ENCODE measurements at places on chromosomes 11 and 22.

GRCh38 chr11:417652-418342 is 3.0 kb upstream of the SIGIRR start:
- no peak for DNase-seq

DNA sequence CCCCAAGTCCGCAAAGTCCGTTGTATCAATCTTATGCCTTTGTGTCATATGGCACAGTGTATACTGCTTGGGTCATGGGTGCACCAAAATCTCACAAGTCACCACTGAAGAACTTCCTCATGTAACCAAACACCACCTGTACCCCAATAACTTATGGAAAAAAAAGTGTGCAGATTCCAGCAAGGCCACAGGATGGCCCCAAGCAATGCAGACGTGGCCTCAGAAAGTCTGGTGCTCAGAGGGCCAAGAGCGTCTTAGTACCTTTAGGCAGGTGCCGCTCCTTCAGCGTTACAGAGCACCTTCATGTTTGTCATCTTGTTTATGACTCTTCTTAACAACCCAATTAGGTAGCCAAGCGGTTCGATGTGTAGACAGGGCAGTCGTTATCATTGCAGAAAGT is 65.3 kb downstream of the PRDM11 start:
- DNase-seq, result no peak

- no peak for DNase-seq
Measured at GRCh38 chr11:45894555-45895247, 9.2 kb downstream of the MAPK8IP1 start.

DNA sequence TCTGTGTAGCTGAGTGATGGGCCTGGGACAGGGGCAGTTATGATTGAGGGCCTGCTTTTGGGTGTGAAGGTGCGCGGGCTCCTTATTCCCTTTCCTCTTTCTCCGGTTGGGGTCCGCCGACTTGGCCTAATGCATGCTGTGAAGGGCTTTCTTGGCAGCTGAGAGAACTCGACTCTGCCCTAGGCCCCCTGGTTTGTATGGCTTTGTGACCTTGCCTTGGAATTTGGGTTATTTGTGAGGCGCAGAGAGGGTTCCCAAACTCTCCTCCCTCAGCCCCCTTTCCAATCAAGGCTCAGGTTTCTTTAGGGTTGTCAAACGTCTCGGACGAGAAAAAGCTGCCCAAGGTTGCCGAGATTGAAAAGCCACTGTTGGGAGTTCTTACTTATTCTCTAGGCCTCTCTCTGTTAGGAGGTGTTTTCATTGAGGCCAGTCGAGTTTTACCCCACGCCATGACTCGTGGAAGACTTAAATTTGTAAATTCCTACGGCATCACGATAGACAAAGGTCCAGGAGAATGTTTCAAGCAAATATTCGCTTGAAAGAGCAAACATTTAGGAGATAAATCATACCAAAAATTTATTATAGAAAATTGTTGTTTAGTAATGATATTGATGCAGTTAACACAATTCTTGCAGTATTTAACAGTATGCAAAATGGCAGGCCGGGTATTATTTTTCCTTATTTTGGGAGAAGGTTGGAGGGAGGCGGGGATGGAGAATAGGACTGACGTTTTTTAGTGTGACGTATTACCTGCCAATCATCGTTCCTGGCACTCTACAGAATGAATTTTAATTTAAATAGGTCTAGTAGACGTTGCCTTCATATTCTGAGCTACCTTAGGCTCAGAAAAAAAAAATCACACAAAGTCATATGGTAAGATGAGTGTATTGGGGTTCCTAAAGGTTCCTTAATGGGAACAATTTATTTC is 689 bp downstream of the PDHX start:
- no peak for DNase-seq

DNA sequence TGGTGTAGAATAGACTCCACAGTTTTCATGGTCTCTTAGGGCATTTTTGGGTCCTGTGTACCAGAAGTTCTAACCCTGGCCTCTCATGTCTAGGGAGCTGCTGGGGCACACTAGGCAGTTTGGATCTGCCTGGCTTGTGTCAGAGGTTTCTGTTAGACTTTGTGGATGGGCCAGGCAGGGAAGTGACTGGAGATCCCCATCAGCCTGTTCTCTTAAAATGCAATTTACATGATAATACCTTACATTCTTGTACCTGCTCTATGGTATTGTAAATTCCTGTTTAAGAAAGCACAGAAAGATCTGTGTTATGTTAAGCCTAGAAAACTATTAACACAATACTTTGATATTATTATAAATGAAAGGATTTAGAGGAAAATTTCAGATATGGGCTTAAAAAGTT is 104.0 kb downstream of the ARHGAP42 start:
- no peak for DNase-seq

DNA sequence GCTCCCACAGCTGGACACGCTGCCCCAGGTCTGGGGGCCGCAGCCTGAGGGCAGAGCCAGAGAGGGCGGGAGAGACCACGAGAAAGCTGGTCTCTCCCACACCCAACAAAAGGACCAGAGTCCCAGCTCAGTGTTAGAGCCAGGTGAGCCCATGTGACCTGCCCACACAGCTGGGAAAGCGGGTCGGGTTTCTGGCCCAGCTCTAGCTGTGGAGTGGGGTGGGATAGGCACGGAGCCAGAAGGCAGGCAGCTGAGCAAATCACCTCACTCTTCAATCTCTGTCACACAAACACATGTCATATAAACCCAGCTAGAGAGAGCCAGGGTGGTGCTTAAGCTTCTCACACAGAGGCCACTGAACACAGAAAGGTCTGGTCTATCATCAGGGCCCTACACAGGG is 7.8 kb upstream of the EIF3D start:
- DNase-seq, result no peak

DNA sequence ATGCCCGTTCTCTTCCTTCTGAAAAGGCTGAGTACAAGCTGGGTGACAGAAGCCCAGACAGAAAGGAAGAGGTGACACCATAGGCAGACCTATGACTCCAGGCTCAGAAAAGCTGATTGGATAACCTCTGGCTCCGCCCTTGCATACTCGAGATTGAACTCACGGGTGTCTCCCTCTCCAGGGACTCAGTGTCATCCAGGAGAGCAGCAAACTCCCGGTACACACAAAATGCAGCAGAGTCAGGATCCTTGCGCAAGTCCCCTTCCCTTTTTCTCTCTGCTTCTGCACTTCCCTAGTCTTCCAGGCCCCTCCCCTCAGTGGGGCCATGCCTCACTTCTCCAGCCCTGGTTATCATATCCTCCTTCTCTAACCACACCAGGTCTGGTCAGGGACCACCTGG is 9.8 kb downstream of the SCN4B start:
- DNase-seq, result peak; percentile 76

DNA sequence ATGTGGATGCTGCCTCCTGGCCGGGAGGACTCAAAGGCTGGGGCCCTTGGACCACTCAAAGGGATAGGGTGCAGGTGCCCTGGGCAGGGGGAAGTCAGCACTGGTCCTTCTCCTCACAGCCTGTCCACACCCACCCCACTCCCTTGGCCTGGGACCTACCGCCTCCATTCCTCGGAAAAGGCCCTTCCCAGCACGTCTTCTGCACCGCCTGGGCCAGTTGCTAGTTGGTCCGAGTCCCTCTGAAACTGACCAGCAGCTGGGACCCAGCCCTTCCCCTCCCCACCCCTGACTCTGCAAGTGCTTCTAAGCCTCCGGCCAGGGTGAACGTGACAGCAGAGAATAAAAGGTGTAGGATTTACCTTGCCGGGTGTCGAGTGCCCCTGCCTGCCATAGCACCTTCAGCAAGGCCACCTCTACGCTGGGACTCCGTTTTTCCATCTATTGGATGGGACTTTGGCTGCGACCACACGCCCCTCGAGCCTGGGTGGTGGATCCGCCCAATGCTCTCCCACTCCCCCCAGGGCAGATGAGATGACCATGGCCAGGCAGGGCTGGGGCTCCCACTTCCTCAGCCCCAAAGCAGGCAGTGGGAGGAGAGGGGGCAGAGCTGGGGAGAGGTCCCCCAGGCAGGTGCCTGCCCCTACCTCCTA is 37.3 kb downstream of the OSBPL5 start:
- peak; percentile 10 for DNase-seq

GRCh38 chr11:69931994-69932910 is 113.0 kb upstream of the FGF3 start:
- no peak for DNase-seq

- DNase-seq, result no peak
Measured at GRCh38 chr11:34333787-34334186, 24.0 kb downstream of the ABTB2 start.

GRCh38 chr11:77074205-77074604 is 7.4 kb downstream of the CAPN5 start:
- no peak for DNase-seq

GRCh38 chr22:37968452-37969251 is 15.2 kb downstream of the POLR2F start:
- DNase-seq, result no peak

GRCh38 chr11:106076171-106076918 is 802 bp downstream of the KBTBD3 start:
- no peak for DNase-seq

DNA sequence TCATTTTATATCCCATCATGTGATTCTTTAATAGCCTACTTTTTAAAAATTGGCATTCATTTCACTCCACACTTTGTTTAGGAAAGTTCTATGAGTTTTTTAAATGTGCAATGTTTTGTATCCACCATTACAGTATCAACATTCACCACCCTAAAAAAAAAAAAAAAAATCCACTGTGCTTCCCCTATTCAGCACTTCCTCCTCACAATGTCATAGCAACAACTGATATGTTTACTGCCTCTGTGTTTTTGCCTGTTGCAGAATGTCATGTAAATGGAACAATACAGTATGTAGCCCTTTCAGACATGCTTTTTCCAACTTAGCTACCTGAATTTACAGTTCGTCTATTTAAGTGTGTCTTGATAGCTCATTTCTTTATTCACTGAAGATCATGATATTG is 754.2 kb downstream of the FAM181B start:
- DNase-seq, result no peak

- no peak for DNase-seq
Measured at GRCh38 chr11:90845799-90846198, 623.0 kb upstream of the CHORDC1 start.

DNA sequence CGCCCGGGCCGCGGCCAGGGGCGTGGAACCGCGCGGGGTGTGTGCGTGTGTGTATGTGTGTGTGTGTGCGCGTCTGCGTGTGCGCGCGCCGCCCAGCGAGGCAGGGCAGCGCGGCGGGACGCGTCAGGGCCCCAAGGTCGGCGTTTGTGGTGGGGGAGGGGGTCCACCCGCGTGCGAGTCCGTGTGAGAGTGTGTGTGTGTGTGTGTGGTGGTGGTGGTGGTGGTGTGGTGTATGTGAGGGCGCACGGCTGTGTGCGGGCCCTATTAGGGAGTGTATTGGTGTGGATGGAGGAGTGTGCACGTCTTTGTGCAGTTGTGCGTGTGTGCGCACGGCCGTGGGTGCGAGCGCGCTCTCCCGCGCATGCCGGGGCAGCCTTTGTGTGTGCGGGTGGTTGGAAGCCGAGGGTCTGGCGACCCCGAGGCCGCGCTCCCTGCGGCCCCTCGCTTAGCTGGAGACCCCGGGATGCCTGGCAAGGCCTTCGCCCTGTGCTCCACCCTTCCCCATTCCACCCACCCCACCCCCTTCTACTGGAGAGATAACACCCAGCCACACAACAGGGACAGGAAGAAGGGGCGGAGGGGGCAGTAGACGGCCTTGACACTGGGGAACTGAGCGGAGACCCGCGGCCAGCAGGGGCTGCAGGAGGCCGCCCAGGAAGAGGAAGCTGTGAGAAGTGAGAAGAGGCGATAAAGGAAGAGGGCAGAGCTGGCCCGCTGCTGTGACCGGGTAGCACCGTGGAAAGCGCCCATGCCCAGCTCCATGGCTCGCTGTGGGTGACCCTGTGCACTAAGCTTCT is 528 bp upstream of the ARRB1 start:
- peak; percentile 66 for DNase-seq

GRCh38 chr11:79174045-79175008 is 266.5 kb downstream of the TENM4 start:
- no peak for DNase-seq

DNA sequence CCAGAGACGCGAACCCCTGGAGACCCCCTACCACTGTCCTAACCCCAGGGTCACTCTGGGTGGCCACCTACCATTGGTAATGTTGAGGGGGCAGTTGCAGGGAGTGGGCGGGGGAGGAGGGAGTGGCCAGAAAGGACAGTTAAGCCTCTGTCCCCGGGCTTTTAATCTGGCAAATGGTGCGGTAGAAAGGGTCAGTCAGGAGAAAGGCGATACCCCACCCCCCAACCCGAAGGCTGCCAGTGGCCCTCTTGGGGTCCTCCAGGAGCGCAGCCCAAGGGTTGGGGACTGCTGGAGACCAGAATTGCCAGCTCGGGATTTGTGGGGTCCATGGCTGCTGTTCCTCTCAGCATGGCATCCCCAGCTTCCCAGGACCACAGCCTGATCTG is 742 bp downstream of the P2RY2 start:
- no peak for DNase-seq

- DNase-seq, result no peak
Measured at GRCh38 chr22:19483481-19484244, 3.9 kb downstream of the CDC45 start.

- no peak for DNase-seq
Measured at GRCh38 chr11:77284476-77285468, 16.7 kb downstream of the GDPD4 start.

DNA sequence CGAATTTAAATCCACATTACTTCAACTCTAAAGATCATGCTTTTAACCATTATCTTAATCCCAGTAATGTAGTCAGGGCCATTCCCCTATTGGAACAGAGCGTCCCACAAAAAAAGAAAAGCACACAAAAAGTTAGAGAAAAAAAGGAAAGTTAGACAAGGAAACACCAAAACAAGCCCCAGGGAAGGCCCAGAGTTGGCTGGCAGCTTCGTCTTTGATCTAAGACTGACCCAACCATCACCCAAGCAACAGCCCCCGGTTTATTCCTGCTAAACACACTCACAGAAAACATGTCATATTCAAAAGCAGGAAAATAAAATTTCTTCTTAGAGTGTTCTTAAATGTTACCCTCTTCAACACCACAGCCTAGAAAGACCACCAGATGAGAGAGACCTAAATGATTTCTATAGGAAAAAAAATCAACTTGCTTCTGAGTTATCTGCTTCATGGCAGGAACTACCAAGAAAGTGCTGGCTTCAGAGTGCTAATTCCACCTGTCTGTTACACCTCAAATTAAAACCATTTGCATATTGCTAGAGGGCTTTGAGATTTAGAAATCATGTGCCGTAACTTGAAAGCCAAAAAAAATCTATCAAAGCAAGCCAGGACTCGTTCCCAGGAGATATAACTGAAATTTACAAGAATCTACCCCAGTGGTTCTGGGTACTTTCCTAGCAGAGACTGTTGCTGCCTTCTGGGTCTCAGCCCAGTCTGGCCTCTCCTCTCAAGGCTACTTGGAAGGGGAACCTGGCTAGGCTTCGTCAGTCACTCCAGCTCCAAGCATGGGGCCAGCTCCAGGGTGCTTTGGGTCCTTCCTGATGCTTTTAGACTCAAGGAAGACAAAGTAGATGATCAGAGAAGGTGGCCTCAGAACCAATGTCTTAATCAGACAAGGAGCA is 31.2 kb downstream of the POU2AF3 start:
- no peak for DNase-seq

DNA sequence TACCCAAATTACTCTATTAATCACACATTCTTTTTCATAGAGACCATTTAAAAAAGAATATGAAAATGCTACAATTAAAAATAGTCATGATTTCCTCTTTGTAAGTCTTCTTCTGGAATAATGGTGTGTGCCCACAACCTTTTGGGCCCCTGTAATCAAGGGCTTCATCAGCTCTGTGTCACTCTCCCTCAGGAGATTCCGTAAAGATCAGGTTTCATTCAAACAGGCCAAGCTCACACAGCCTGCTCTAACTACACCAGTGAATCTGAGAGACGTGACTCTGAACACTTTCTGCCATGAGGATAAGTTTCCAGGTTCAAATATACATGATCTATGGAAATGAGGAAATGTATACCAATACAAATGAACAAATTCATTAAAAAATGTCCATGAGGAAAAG is 9.5 kb downstream of the DRICH1 start:
- no peak for DNase-seq

- peak; percentile 86 for DNase-seq
Measured at GRCh38 chr22:45240810-45241631, at the start of gene KIAA0930. TSS of gene KIAA0930 (minus strand) at chr22:45240894. CDS start at chr22:45240703, 191 bp downstream.
